ENCODE measurements at places on chromosomes 4 and X.

GRCh38 chr4:14837860-14838259 lies 164.4 kb upstream of the CPEB2 start:
- DNase-seq, result no peak

GRCh38 chrX:142977128-142977914 lies 48.4 kb upstream of the SPANXN4 start:
- DNase-seq, result no peak

DNA sequence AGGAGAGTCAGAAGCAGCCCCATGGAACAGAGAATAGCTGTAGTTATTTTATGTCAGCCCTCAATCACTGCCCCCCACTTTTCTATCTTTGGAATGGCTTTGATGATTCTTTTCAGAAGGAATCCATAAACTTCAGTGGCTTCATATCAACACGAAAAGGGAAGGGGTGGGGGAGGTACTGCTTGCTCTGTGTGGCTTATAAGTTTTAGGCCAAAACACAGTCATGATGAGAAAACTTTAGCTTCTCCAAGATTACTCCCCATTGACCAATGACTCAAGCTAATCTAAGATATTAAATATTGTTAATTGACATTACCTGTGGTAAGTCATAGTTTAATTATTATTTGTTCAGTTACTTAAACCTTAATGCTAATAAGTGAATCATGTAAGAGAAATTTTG lies 669.6 kb upstream of the FAM241A start:
- DNase-seq, result no peak

- DNase-seq, result no peak
Observed at GRCh38 chr4:172892300-172892699, 276.3 kb upstream of the GALNT7 start.

- no peak for DNase-seq
Observed at GRCh38 chr4:6576512-6576911, 1.5 kb downstream of the MAN2B2 start.

GRCh38 chr4:145125396-145125795 lies 27.3 kb downstream of the ABCE1 start:
- DNase-seq, result no peak

DNA sequence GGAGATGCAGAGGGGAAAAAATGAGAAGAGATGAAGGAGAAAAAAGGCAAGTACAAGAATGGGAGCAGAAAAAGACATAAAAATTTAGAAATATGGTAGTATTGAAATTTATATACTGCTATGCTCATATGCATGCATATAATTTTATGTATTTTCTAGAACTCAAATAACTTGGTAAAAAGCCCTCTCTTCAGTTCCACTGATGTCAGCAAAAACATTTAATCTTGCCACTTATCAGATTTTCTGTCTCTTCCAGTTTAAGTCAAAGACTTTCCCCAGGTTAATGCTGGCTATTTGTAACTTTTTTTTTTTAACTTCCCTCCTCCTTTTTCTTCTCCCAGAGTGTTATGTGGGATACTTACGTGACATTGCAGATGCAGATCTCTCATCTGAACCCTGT lies 617.5 kb upstream of the CPEB2 start:
- no peak for DNase-seq

DNA sequence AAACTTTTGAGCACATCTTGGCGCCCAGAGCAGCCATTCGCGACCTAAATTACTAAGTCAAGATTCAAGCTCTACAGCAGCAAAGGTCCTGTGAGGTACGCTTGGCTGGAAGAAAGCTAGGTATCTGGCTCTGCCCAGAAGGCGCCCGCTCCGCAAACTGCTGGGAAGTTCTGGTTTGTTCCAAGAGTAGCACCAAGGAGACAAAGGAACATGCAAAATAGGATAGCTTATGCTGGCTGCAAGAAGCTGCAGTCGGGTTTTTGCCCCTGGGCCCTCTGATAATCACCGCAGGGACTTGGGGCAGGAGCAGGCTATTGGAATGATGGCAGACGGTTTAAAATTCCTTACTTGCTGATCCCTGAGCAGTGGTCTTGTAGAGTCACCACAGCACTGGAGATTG lies 3.0 kb upstream of the TBX22 start:
- no peak for DNase-seq

DNA sequence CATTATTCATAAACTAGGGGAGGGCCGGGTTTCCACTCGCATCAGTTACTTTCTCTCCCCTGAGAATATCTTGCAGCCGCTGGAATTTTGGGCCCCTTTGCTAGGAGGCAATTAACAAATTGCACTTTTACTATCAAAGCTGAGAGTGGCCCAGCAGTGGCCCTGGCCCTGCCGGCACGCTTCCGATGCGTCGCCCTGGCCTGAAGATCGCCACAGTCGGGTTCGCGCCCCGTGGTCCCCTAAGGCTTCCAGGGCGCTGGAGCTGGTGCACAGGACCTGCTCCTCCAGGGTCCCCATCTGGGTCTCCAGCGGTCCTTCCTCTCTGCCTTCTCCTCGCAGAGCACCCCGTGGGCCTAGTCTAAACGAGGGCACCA lies 486 bp upstream of the CWH43 start:
- DNase-seq, result no peak

GRCh38 chr4:106201373-106201772 lies 114.6 kb downstream of the TBCK start:
- DNase-seq, result no peak
